ENCODE measurements at places on chromosomes 12 and 14.

DNA sequence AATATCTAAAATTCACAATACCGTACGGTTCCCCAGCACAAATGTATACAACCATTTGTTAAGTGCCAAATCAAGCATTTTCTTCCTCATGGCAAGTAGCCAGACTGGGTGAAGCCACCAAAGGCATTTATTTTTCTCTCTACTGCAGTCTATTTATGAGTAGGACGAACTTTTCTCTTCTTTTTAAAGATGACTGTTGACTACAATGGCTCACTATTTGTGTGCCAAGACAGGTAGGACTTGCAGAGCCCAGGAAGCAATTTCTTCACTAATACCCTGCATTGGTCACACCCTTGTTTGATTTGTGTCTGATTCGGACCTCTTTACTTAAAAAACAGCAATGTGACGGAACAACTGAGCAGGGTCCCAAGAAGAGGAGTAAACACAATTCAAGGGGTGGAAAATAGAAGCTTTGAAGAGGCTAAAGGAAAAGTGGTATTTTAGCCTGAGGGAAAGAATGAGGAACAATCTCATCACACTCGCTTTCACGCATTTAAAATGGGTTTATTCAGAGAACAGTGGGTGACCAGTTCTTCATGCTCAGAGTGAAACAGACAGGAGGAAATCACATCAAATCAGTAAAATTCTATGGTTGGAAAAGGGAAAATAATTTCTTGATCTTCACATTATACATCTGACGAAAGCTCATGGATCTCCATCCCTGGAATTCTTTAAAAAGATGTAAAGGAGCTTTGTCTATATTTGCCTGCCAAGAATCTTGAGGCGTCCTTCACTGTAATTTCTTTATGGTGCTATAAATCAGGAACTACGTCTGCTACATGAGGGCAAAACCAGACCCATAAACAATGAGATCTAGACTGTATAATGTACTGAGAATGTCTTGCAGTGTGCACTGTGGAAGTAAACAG lies 183.8 kb downstream of the PPM1H start:
- DNase-seq = no peak

- no peak for DNase-seq
These were observed 100.3 kb upstream of the SOX5 start for GRCh38 chr12:24049728-24050127.

DNA sequence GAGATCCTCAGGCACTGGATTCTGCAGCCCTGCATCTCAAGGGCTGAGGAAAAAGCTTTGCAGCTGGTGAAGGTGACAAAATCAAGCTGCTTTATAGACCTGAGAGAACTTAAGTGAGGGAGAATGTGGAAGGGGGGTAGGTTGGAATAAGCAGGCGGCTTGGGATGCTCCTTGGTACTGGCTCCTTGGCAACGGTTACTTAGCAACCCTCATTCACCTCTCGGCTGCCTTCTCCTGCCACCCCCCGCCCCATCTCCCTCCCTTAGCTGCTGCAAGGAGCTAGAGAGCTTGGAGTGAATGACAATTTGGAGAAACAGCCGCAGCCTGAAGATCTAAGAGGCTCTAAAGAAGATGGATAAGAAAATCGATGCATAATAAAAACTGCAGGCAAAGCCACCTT lies 44.1 kb upstream of the CISTR start:
- DNase-seq = no peak

GRCh38 chr14:78785265-78785664 lies 615.1 kb downstream of the NRXN3 start:
- DNase-seq = no peak

GRCh38 chr14:99722741-99723140 lies 38.6 kb downstream of the CYP46A1 start:
- no peak for DNase-seq

GRCh38 chr12:47122602-47123001 lies 42.8 kb upstream of the AMIGO2 start:
- no peak for DNase-seq

DNA sequence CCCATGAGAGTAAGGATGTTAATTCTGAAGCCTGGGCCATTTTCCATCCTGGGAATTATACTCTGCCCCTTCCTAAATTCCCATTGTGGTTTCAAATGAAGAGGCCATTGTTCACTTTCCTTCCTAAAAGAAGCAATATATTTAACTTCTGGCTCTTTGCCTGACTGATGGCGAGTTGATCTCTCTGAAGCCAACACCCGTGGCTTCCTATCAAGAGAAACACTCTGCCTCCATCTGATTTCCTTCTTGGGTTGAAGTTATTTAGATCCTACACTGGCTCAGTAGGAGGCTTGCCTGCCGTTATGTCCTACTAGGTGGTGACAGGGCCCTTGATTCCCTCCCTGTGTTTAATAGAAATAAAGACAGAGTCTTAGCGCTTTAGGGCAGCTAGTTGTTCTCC lies 97.4 kb downstream of the PRKCH start:
- no peak for DNase-seq

DNA sequence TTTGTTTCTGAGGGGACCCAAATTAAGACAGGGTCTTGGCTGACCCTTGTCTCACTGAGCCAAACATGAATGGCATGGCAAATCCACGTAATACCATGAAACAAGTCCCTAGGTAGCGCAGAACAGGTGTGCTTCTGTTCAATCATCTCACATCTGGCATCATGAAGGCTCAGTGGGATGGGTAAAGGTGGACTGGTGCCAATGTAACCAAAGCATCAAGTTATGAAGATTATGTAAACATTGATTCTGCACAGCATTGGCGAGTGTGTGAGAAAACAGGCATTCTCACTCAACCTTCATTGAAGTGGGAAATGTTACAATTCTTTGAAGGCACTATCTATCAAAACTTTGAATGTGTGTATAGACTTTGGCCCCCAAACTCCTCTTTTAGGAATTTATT lies 41.9 kb downstream of the PTGER2 start:
- DNase-seq = no peak

- DNase-seq = no peak
These were observed 71.0 kb downstream of the TRAFD1 start for GRCh38 chr12:112196196-112196875.

- DNase-seq = no peak
These were observed 217.0 kb downstream of the SYNE2 start for GRCh38 chr14:64069634-64070359.

- DNase-seq = no peak
These were observed 37.2 kb upstream of the RBM19 start for GRCh38 chr12:114003286-114003685.

DNA sequence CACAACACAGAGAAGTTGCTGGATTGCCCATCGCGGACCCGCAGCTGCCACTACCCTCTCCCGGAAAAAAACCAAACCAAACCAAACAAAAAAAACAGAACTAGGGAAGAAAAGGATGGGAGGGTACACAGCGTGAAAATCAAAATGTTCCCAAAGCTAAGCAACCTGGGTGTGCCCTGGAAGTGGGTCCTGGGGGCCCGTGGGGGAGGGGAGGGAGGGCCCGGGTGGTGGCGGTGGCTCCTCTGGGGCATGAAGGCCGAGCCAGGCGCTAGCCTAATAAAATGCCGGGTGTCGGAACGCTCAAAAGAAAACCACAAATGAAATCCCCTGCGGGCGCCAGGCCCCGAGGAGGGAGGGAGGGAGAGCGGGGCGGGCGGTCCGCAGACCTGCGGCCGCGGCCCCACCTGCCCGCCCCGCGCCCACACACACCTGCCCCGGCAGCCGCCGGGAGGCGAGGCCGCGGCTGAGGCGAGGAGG lies 787 bp downstream of the HECTD4 start:
- no peak for DNase-seq

DNA sequence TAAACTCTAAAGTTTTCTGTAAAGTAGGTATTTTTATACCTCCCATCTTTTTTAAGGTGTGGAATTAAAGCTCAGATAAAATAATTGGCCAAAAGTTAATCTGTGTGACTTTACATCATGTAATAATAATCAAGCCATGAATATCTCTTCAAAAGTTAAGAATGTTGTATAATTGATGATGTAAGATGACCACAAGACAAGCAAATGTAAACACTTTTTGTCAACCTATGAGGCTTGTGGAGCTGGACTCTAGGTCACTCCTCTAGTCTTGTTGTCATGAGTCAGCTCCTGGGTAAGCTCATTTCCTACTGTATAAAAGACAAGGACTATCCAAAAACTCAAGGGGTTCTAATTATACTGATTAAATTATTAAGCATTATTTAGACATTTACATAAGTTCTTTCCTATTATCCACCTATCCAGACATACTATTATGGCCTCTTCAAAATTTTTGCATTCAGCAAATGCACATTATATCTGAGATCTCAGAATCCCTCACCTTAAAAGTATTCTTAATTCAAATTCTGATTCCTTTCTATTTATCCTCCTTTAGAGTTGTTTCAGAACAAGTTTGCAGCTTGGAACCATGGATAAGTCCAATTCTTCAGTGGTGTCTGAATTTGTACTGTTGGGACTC lies at the start of gene OR4K5:
Gene OR4K5, plus strand, starts transcription at position 587 of the 637 bp plus-strand sequence. Its CDS starts 0 bp downstream, at position 587.
- no peak for DNase-seq
